Colonic mucosa (tissue), 4 donors: ENCODE measurements at places on chromosomes 16 and 17. TPM values are rescaled to one million over a fixed set of nuclear protein-coding genes. Genes with fewer than 3 reads are reported as not detected.

IL21R gene
- 0.91 TPM for total RNA-seq

CIAO3 gene
- total RNA-seq = 62.1 TPM

COX6A2 gene
- total RNA-seq = not detected

RBFOX1 gene
- 1.6 TPM for total RNA-seq

LGALS9B gene
- total RNA-seq = 25.8 TPM

KRTAP2-2 gene
- not detected for total RNA-seq

GRCh38 chr17:64531955-64532371 is 25.2 kb downstream of the CEP95 start:
- H3K36me3 ChIP-seq = peaks cover 11% of the 10 kb centered on the region
- no peaks in the 10 kb centered on the region for H3K4me1 ChIP-seq
- no peak overlapping the region for H3K27ac ChIP-seq
- DNase-seq = no peak
- H3K27me3 ChIP-seq = no peaks in the 10 kb centered on the region

DNA sequence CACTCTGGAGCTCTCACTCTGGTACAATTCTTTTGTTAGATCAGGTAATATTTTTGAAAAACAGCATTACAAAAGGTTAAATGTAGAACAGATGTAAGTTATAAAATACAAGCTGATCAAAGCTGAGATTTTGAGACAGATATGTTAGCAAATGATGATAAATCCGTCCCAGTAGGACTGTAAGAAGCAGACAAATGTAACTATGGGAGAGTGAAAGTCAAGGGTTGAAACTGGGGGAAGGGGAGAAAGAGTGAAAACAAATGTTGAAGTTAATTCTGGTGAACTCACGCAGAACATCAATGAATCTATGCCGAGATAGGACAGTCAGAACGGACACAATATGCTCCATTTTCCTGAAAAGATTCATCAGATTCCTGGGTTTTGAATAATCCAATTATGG is 298.9 kb upstream of the IRX5 start:
- H3K27me3 ChIP-seq = no peaks in the 10 kb centered on the region
- H3K36me3 ChIP-seq = no peaks in the 10 kb centered on the region
- no peak overlapping the region for H3K27ac ChIP-seq
- no peak overlapping the region for H3K4me3 ChIP-seq
- no peaks in the 10 kb centered on the region for H3K4me1 ChIP-seq

- peak; percentile 71 for DNase-seq
- H3K4me1 ChIP-seq = peaks cover 28% of the 10 kb centered on the region
- H3K27me3 ChIP-seq = peaks cover 60% of the 10 kb centered on the region
These were observed 18.3 kb upstream of the CBX8 start for GRCh38 chr17:79814974-79815835.

DNA sequence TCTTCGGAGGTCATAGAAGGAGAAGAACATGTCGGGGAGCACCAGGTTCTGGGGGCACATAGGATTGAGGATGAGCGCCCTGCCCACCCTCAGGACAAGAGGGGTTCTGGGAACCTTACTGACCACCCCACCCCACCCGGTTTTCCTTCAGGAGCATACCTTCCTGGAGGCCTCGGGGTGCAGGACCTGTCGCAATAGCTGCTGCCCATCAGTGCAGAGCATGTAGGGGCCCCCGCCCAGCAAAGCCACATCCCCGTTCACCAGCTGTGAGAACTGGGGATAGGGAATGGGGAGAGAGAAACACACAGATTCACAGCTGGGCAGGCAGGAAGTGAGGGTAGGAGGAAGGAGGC is 2.1 kb downstream of the ESRP2 start:
- peaks cover 7% of the 10 kb centered on the region for H3K4me1 ChIP-seq
- H3K4me3 ChIP-seq = peak overlapping the region; percentile 75
- no peak for DNase-seq
- H3K27me3 ChIP-seq = no peaks in the 10 kb centered on the region
- H3K27ac ChIP-seq = peak overlapping the region; percentile 88

GRCh38 chr17:7042501-7043181 is 1.3 kb downstream of the SLC16A11 start:
- H3K27me3 ChIP-seq = peaks cover 7% of the 10 kb centered on the region
- H3K27ac ChIP-seq = no peak overlapping the region
- peak overlapping the region; percentile 40 for H3K4me3 ChIP-seq
- no peak for DNase-seq
- no peaks in the 10 kb centered on the region for H3K36me3 ChIP-seq
- H3K4me1 ChIP-seq = peaks cover 18% of the 10 kb centered on the region

DNA sequence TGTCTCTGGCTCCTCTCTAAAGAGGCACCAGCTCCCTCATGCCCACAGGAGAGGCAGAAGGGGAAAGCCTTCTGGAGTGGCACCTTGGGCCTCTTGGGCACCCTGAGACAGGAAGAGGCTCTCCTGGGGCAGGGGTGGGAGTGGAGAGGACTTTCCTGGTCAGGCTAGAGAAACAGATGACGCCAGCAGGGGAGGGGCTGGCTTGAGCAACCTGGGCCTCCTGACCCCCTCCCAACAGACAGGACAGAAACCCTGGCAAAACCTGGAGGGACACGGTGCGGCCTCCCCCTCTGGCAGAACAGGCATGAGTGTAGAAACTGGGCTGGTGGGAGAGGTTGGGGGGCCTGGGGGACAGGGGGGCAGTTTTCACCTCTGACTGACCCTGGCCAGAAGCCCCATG is 6.1 kb downstream of the SMIM5 start:
- no peaks in the 10 kb centered on the region for H3K36me3 ChIP-seq
- H3K4me3 ChIP-seq = no peak overlapping the region
- no peaks in the 10 kb centered on the region for H3K27me3 ChIP-seq
- H3K4me1 ChIP-seq = peaks cover 10% of the 10 kb centered on the region

DNA sequence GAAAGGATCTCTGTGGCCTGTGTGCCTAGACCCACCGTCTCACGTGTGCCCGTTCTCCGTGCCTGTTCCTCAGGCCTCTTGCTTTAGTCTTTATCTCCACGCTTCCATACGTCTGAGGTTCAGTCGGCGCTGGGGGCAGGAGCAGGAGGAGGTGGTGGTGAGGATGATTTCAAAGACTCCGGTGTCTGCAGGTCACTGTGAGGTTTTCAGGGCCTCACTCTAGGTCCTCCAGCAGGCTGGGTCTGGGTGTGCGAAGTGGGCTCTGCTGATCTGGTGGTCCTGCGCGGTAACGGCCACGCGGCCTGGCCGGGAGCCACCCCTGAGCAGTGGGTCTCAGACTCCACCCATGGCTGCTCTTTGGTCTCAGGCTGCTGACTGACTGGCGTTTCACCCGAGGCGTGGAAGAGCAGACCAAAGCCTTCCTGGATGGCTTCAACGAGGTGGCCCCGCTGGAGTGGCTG is 14.4 kb upstream of the CLEC18A start:
- no peak overlapping the region for H3K27ac ChIP-seq
- no peak for DNase-seq
- H3K36me3 ChIP-seq = peaks cover 7% of the 10 kb centered on the region
- no peaks in the 10 kb centered on the region for H3K4me1 ChIP-seq
- H3K4me3 ChIP-seq = no peak overlapping the region

DNA sequence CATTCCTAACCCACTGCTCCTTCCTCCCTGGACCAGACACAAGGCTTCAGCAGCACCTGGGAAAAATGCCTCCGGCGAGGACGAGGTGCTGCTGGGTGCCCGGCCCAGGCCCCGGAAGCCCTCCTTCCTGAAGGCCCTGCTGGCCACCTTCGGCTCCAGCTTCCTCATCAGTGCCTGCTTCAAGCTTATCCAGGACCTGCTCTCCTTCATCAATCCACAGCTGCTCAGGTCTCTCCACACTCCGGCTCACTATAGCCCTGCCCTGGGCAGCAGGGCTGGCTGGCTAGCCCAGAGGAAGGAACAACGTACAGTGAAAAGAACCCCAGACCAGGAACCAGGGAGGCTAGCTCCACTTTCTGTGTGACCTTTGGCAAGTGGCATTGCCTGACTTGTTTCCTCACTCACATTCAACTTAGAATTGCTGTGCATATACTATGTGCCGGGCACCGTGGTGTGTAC is 26.2 kb downstream of the ABCC3 start:
- DNase-seq = no peak
- no peaks in the 10 kb centered on the region for H3K36me3 ChIP-seq
- H3K27me3 ChIP-seq = no peaks in the 10 kb centered on the region
- H3K27ac ChIP-seq = peak overlapping the region; percentile 76
- peaks cover 17% of the 10 kb centered on the region for H3K4me1 ChIP-seq
- no peak overlapping the region for H3K4me3 ChIP-seq

DNA sequence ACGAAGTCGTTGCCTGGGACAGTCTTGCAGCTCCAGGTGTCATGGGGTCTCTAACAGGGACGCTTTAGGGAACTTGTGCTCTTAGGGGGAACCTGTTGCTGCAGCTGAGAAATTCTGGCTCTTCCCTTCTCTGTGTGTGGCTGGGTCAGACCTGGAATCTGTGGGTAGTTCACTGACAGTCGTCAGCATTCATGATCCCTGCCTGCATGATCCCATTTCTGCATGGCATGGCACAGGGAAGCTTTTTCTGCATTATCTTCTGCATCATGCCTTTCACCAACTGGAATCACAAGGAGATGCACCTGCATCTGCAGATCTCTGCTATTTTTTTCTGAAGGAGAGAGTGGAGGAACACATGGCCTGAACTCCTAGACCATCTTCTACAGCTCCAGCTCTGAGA is 85.6 kb downstream of the SOX9 start:
- H3K27me3 ChIP-seq = no peaks in the 10 kb centered on the region
- no peak overlapping the region for H3K27ac ChIP-seq

DNA sequence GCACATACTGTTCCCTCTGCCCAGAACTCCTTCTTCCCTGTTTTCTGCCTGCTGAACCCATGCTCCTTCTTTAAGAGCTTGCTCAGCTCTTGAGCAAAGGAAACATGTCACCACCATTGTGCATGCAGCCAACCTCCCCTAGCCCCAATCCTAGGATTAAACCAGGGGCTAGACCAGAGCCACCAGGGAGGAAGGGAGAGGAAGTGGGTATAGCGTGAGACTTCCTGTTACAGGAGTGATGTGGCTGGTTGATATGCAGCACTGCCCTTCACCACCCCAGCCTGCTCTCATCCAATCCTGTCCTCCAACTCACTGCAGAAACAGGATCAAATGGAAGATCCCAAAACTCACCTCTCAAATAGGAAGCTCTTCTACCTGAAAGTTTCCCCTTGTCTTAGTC is 67.1 kb upstream of the CDH5 start:
- no peaks in the 10 kb centered on the region for H3K36me3 ChIP-seq
- H3K4me1 ChIP-seq = no peaks in the 10 kb centered on the region
- H3K27ac ChIP-seq = no peak overlapping the region
- H3K4me3 ChIP-seq = no peak overlapping the region

GRCh38 chr17:17951524-17951923 is 20.7 kb downstream of the TOM1L2 start:
- no peak overlapping the region for H3K4me3 ChIP-seq
- no peak overlapping the region for H3K27ac ChIP-seq
- no peaks in the 10 kb centered on the region for H3K4me1 ChIP-seq
- no peaks in the 10 kb centered on the region for H3K36me3 ChIP-seq
- H3K27me3 ChIP-seq = no peaks in the 10 kb centered on the region

DNA sequence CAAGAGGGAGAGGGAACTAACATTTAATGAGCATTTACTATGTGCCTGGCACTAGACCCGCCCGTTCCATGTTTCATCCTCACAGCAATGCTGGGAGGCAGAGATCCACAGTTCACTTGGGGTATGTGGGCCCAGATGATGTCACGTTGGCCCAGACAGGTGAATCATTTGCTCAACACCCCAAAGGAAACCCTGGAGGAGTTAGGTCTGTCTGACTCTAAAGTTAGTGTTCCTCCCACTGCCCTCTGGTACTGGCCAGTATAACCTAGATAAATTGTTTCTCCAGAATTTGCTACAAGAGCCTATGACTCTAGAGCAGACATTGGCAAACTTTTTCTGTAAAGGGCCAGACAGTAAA is 164.6 kb downstream of the VPS53 start:
- no peak overlapping the region for H3K27ac ChIP-seq
- no peaks in the 10 kb centered on the region for H3K27me3 ChIP-seq
- DNase-seq = no peak
- H3K4me3 ChIP-seq = no peak overlapping the region
- H3K4me1 ChIP-seq = no peaks in the 10 kb centered on the region
- no peaks in the 10 kb centered on the region for H3K36me3 ChIP-seq

GRCh38 chr17:52148969-52149351 is 9.6 kb downstream of the CA10 start:
- no peaks in the 10 kb centered on the region for H3K27me3 ChIP-seq
- H3K4me3 ChIP-seq = no peak overlapping the region
- no peaks in the 10 kb centered on the region for H3K36me3 ChIP-seq
- no peak overlapping the region for H3K27ac ChIP-seq

- DNase-seq = peak; percentile 66
- H3K27me3 ChIP-seq = peaks cover 3% of the 10 kb centered on the region
- H3K27ac ChIP-seq = peak overlapping the region; percentile 85
- H3K4me3 ChIP-seq = peak overlapping the region; percentile 50
- H3K36me3 ChIP-seq = no peaks in the 10 kb centered on the region
These were observed 21.2 kb upstream of the HOXB9 start for GRCh38 chr17:48647103-48647962.

DNA sequence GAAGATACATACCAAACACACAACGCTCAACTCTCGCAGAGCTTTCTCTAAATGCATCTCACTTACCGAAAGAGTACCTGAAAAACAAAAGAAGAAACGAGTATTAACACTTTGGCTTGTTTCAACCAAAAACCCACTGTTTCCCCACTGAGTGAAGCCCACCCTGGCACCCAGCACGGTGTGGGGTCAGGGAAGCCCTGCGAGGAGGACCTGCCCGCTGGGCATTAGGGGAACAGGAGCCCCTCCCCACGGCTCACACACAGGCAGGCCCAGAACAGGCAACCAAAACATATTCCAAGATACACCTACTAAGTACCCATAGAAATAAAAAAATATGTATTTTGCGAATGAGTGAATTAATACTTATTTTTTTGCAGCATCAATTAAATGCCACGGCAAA is 36.6 kb downstream of the LMF1 start:
- H3K36me3 ChIP-seq = no peaks in the 10 kb centered on the region
- H3K4me3 ChIP-seq = no peak overlapping the region
- DNase-seq = no peak
- H3K27me3 ChIP-seq = no peaks in the 10 kb centered on the region
- H3K4me1 ChIP-seq = no peaks in the 10 kb centered on the region
- no peak overlapping the region for H3K27ac ChIP-seq

DNA sequence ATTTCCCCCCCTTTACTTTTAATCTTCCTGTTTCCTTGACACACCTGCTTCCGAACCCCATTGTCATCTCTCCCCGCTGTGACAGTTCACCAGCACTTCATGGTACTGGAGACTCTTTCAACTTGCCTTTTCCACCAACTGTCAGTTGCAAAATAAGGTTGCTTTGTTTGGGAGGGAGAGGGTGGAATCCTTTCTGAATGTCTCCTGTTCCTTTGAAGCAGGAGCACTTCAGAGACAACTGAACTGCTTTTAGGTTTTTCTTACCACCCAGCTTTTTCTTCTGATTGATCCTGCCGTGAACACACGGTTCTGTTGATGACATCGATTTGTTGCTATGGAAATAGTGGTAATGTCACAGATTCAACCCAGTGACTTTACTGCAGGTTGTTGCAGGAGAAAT is 42.0 kb downstream of the RPA1 start:
- no peak overlapping the region for H3K4me3 ChIP-seq
- H3K4me1 ChIP-seq = no peaks in the 10 kb centered on the region
- peaks cover 13% of the 10 kb centered on the region for H3K36me3 ChIP-seq
- no peaks in the 10 kb centered on the region for H3K27me3 ChIP-seq
- DNase-seq = no peak
- no peak overlapping the region for H3K27ac ChIP-seq
